OCI-LY7 (cell line): ENCODE measurements at places on chromosomes 5 and 9. TPM values are rescaled to one million over a fixed set of nuclear protein-coding genes. Genes with fewer than 3 reads are reported as not detected.

Gene TAF11L10
- total RNA-seq = not detected in 2 replicates

Gene PLPP7
- total RNA-seq = 0.11 and 0.28 TPM in 2 replicates

Gene PCDHB9
- total RNA-seq = 0.33 TPM in 1 of 2 replicates, not detected in the other

Gene NUTM2G
- total RNA-seq = not detected in 2 replicates

Gene CARD19
- 13.4 and 15.8 TPM in 2 replicates for total RNA-seq

Gene PCDHA9
- not detected in 2 replicates for total RNA-seq

Gene PCDHAC2
- total RNA-seq = not detected in 2 replicates

Gene ANKRD55
- total RNA-seq = not detected in 2 replicates

Gene ARHGEF28
- not detected in 2 replicates for total RNA-seq

Gene ARL14EPL
- not detected in 2 replicates for total RNA-seq

Gene TMEM252
- total RNA-seq = not detected in 2 replicates

Gene PPP1R26
- 0.21 and 0.52 TPM in 2 replicates for total RNA-seq

Gene MARVELD2
- total RNA-seq = 1.2 and 2.0 TPM in 2 replicates

Gene OTP
- not detected in 2 replicates for total RNA-seq

Gene PPIC
- not detected in 2 replicates for total RNA-seq

Gene DCAF12
- total RNA-seq = 70.5 and 83.5 TPM in 2 replicates

Gene HBEGF
- 20.2 and 30.9 TPM in 2 replicates for total RNA-seq

Gene FBLL1
- total RNA-seq = not detected in 2 replicates

Gene SH2D3C
- total RNA-seq = 39.1 and 45.7 TPM in 2 replicates

Gene IFNA2
- not detected in 2 replicates for total RNA-seq

Gene TEK
- not detected in 2 replicates for total RNA-seq

Gene ZBED3
- 12.6 and 13.2 TPM in 2 replicates for total RNA-seq

Gene SPINK4
- not detected in 2 replicates for total RNA-seq

Gene DMRT3
- not detected in 2 replicates for total RNA-seq

Gene CCDC152
- total RNA-seq = not detected in 2 replicates

Gene PDCD1LG2
- total RNA-seq = not detected in 2 replicates

Gene FSTL4
- total RNA-seq = not detected in 2 replicates
